ENCODE measurements at places on chromosomes 7 and 10.

- no peak for DNase-seq
Measured at GRCh38 chr10:73174148-73174925, 6.4 kb downstream of the FAM149B1 start.

GRCh38 chr10:33102071-33102470 is 144.0 kb upstream of the ITGB1 start:
- DNase-seq, result no peak

DNA sequence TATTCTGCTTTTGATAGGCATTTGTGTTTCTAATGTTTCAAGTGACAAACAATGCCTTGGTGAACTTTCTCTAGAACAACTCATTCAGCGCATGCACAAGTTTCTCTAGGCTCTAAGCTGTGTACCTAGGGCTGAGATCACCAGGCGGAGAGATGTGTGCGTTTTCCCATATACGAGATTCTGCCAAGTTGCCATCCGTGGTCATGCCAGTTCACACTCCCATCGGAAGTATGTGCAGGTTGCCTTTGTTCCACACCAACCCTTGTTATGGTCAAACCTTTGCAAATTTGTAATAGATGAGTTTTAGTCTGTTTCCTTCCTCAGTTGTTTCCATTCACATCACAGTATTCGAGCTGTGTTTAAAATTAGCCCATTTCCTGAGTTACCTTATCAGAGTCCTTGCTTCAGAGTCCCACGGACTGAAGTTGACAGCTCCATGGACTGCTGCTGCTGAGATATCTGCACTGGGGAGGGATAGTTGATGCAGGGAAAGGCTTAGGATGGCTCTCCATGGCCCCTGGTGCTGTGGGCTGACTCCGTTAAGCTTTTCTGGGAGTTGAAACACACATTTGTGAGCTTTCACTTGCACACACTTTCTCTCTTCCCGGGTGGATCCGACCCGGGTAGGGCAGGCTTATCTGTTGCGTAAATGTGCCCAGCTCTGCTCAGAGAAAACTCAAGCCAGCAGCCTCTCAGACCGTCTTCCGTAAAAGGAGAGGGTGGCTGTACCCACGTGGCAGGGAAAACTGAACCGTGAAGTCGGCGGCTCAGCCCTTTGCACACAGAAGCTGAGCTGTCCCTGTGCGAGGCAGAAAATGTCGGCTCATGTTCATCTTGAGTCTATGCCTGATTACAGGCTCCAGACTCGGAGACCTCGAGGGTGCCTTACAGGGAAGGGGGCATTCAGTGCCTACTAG is 49.4 kb downstream of the HK1 start:
- no peak for DNase-seq

GRCh38 chr10:79322616-79323543 is 24.4 kb upstream of the PPIF start:
- DNase-seq, result peak; percentile 56

DNA sequence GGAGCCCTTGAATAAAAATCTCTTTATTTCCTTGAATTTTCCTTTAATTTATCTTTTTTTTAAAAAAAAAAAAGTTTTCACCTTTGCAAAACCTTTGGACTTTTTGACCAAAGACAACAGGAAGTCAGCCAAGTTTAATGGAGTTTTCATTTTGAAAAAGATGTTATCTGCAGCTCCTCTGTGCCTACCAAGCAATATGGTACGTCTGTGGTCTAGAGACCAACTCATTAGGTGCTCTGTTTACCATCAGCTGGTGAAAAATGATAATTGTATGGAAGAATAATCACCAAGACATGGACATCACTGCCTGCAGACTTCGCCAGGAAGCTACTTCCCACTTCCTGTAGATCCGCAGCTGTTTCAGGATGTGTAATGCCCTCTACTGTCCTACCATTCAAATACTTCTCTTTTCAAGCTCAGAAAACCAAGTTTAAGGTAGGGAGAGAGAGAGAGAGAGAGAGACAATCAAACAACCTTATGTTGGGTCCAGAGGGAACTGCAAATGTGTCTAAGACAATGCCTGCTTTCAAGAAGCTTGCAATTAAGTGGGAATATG is 18.7 kb downstream of the PLXNA4 start:
- no peak for DNase-seq

- DNase-seq, result no peak
Measured at GRCh38 chr10:122018491-122018890, 29.5 kb downstream of the TACC2 start.

DNA sequence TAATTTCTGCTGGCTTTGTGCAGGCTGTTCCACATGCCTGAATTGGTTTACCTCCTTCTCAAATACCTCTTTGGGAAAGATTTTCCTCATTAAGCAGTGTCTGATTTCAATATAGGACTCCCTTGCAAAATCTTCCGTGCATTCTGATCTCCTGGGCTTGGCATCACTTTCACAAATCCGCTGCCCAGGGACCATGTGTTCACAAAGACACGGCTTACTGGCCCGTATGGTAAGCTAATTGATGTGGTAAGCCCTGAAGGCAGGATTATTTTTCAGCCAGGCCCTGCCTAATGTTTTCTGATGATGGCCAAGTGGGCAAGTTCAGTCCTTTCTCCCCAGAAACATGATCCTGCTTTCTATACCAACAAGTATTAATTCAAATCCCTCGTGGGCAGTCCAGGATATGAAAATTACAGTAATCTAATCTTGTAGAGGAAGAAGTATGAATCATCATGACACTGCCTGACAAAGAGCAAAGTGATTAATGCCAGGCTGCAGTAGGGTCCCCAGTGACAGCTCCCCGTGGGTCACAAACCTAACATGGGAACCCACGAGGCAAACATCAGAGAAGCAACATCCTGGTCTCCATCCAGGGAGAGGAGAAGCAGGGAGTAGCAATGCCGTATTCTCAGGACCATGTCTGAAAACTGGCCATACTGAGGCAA is 11.6 kb upstream of the SVIL start:
- no peak for DNase-seq

- no peak for DNase-seq
Measured at GRCh38 chr7:25894002-25894901, 257.7 kb upstream of the NFE2L3 start.

- no peak for DNase-seq
Measured at GRCh38 chr7:130273933-130274255, 7.2 kb downstream of the CPA2 start.

- no peak for DNase-seq
Measured at GRCh38 chr7:50346545-50347497, 42.3 kb downstream of the IKZF1 start.
